ENCODE measurements at places on chromosomes 12 and 14.

DNA sequence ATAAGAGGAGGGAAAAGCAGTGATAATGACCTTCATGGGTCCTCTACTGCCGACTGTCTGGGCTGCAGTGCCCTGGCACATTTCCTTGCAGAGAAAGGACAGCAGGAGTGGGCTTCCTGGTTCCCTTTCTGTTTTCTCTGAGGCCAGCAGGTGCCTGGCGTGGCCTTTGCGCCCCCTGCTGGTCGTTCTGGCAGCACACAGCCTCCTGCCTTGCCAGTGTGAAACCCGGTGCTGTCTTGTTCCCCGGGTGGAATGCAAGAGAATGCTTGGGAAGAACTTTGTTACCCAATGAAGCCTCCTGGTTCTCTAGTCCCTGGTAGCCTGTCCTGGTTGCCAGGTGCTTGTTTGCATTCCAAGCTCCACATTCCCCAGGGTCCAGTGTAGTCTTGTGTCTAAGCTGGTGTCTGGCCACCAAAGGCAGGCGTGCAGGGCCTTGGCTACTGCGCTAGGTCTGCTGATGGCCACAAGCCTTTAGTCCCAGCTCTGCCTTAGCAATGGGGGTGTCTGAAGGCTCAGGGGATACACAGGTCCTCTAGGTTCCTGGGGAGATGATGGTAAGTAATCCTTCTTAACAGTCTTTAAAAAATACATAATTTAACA, 1392.4 kb upstream of the TMEM132C start:
- peak; percentile 26 for DNase-seq

DNA sequence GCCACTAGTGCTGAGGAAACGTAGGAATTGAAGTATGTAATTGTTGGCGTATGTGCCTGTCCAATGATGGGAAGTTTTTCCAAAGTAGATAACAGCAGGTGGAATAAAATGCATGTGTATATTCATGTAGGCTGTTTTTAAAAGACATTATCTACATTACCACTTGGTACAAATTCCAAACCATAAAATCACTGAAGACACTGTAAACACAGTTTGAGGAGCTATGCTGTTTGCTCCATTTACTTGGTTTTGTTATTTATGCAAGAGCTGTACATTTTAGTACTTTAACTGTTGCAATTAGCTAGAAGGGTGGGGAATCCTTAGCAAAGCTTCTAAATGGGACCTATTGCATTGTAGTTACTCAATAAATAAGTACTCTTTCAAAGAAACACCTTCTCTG, 274.5 kb upstream of the DIO2 start:
- DNase-seq: no peak

DNA sequence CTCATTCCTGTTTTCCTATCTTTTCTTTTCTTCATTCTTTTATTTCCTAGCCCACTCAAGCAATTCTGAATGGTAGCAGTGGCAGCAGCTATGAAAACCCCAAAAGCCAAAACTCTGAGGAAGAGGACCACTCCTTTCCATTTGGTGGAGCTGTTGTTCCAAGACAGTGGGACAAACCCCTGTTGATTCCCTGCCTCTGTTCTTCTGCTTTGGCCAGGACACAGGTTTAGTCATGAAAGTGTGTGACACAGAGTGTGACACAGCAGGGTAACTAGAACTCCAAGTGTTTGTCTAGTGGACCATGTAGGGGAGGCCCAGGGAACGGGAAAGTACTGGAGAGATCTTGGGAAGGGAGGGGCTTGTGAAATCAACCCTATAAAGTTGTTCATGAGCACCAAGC, 71.1 kb downstream of the PTCSC3 start:
- no peak for DNase-seq

DNA sequence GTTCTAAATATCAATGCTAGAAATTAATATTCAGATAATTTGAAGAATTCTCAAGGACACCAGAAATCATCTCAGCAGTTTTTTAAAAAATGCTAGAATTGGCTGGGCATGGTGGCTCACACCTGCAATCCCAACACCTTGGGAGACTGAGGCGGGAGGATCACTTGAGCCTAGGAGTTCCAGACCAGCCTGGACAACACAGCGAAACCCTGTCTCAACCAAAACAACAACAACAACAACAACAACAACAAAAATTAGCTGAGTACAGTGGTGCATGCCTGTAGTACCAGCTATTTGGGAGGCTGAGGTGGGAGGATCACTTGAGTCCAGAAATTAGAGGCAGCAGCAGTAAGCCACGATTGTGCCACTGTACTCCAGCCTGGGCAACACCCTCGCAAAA, 3.2 kb upstream of the MDP1 start:
- DNase-seq: no peak

GRCh38 chr14:23861666-23862065, 91.9 kb upstream of the DHRS4 start:
- no peak for DNase-seq

DNA sequence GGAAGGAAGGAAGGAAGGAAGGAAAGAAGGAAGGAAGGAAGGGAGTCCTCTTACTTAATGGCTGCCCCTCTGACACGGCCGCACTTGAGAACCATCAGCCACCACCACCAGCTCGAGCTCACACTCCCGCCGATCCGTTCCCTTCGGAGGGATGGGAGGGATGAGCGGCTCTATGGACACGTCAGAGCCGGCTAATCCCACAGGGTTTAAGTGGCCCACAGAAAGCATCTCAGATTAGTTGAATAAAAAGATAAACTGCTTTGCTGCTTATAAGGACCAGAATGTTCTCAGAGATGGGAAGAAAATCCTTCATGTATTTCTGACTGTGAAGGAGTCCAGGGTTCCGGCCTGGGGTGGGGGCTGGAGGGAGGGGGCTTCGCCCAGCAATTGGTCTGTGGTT, 31.1 kb downstream of the PRIMA1 start:
- no peak for DNase-seq

- no peak for DNase-seq
Observed at GRCh38 chr12:47747126-47747525, 11.6 kb downstream of the RAPGEF3 start.

GRCh38 chr12:26715232-26715631, 117.8 kb downstream of the ITPR2 start:
- DNase-seq: peak; percentile 91

DNA sequence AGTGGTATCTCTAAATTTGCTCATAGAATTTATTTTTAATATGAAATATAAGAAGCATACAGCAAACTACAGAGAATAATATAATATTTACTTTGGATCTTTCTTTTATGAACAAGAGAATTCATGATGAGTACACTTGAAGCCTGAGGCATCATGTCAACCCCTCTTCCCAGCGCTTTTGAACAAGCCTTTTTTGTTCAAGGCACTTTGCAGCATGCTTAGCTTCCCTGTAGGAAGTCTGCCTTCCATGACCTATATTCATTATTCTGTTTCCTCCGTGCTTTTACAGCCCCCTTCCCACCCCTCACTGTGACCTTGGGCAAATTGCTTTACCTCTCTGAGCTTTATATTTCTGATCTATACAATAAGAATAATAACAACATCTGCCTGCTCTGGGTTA, 41.6 kb downstream of the SCN8A start:
- no peak for DNase-seq

DNA sequence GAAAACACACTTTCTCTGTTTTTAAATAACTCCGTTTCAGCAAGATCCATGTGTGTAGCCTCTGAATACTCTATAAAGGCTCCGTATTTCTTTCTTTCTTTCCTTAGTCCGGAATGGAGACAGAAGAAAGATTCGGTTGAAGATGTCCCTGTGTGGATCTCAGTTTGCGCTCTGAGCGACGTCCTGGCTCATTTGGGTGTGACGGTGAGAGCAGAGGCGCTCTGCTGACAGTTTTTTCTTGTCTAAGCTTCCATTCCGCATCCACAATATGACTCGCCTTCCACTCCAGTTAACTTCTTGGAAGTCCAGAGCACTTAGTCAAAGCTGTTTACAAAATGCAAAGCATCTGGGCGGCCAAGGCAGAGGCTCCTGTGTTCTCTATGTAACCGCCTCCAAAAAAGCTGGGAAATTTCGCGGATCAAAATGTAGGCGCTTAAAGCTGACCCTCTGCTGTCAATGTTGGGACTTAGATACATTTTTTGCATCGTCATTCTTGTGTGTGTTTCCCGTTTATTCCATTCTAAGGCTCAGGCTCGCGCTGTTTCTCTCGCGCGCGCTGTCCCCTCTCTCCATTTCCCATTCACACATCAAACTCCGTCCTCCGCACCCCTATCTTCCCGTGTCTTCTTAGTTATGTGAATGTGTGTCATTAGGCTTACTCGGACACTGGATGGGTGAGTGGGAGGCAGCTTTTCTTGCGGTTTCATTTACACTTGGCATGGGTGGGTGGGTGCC, 880 bp upstream of the FLRT2 start:
- DNase-seq: peak; percentile 22
